ENCODE measurements at places on chromosomes 7 and 10. TPM values are rescaled to one million over a fixed set of nuclear protein-coding genes. Genes with fewer than 3 reads are reported as not detected.

Gene CALHM1
- not detected for total RNA-seq

Gene TMEM270
- not detected for total RNA-seq

Gene NEBL
- total RNA-seq = 0.22 TPM

Gene CHAT
- not detected for total RNA-seq

Gene POLR2J2
- total RNA-seq = 7.7 TPM

Gene FGFR2
- 2.6 TPM for total RNA-seq

Gene ZNF117
- total RNA-seq = 3.9 TPM

Gene TRIM73
- total RNA-seq = 0.29 TPM

Gene NUTM2B
- total RNA-seq = under 0.01 TPM

Gene CALN1
- total RNA-seq = not detected

Gene GPR85
- 1.0 TPM for total RNA-seq

Gene PDZD8
- total RNA-seq = 24.3 TPM

Gene GHRHR
- not detected for total RNA-seq

Gene TMEM196
- not detected for total RNA-seq

Gene TLX1
- total RNA-seq = not detected

Gene PDCD11
- 62.6 TPM for total RNA-seq

Gene XPNPEP1
- total RNA-seq = 185 TPM

Gene ANXA7
- 146 TPM for total RNA-seq

Gene AKAP9
- 31.3 TPM for total RNA-seq

Gene MNX1
- not detected for total RNA-seq

Gene COL17A1
- under 0.01 TPM for total RNA-seq

Gene UPK3B
- not detected for total RNA-seq

Gene AOAH
- total RNA-seq = not detected

Gene SPDYE16
- total RNA-seq = not detected

Gene PLXNA4
- total RNA-seq = 1.9 TPM

Gene IFIT1B
- total RNA-seq = not detected

Gene PPRC1
- 34.4 TPM for total RNA-seq

Gene SHH
- not detected for total RNA-seq

Gene FAM131B
- 1.1 TPM for total RNA-seq

Gene SORCS1
- total RNA-seq = not detected

Gene C10orf143
- total RNA-seq = 0.29 TPM

Gene BLNK
- not detected for total RNA-seq

Gene AKR1C4
- total RNA-seq = not detected

Gene TAS2R41
- 0.29 TPM for total RNA-seq

Gene PRKAG2
- 15.6 TPM for total RNA-seq

Gene ABCB1
- 2.4 TPM for total RNA-seq

Gene ANKRD22
- total RNA-seq = not detected

Gene SLC26A5
- total RNA-seq = not detected

Gene ERLIN1
- 22.8 TPM for total RNA-seq

Gene SNX10
- total RNA-seq = 0.72 TPM

Gene CTAGE8
- total RNA-seq = under 0.01 TPM

Gene ABCC2
- 1.0 TPM for total RNA-seq

Gene EBF3
- not detected for total RNA-seq

Gene CD36
- total RNA-seq = 8.8 TPM

Gene MRPL32
- total RNA-seq = 40.3 TPM

Gene GIMAP4
- total RNA-seq = 0.14 TPM

Gene NCF1
- 0.29 TPM for total RNA-seq

Gene ZNF804B
- total RNA-seq = not detected

Gene CPN1
- not detected for total RNA-seq

Gene C7orf33
- total RNA-seq = not detected

Gene KAZALD1
- 12.2 TPM for total RNA-seq

Gene EGFR
- 99.8 TPM for total RNA-seq

Gene KCTD7
- 8.6 TPM for total RNA-seq

Gene CYP26C1
- not detected for total RNA-seq

Gene LIPJ
- total RNA-seq = not detected

Gene GRID2IP
- not detected for total RNA-seq

Gene DHX32
- 57.0 TPM for total RNA-seq

Gene PLAC9
- 0.29 TPM for total RNA-seq

Gene VSIR
- 21.7 TPM for total RNA-seq
